Head of caudate nucleus (tissue), 42 donors: ENCODE measurements at places on chromosomes 4 and X.

DNA sequence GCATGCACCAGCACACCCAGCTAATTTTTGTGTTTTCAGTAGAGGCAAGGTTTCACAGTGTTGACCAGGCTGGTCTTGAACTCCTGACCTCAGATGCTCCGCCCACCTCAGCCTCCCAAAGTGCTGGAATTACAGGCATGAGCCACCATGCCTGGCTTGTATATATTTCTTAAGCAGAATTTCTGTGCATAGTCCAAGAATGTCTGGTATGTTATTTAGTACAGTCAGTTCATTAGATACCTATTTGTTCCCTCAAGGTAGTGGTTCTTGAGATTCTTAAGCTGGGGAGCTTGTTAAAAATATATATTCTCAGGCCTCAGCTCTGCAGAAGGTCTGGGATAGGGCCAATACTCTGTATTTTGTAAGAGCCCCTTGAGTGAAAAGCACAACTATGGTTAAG, 4.6 kb upstream of the SERTM2 start:
- no peak for DNase-seq

DNA sequence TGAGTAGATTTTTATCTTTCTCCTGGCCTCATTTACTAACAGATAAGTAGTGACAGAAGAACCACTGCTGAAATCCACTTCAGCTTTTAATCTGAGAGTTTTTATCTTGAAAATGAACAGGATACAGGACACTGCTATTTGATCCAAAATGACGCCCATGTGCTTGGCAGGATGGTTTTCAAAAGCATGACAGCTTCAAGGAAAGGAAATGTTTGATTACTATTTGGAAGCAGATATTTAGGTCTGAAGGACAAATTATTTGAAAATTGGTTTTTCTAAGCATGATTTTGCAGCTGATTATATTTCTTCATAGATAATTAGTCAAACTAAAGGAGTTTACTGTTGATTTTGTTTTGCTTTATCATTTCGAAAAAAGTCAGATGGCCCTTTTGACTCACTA, 11.1 kb downstream of the PACRGL start:
- DNase-seq, result no peak

- DNase-seq, result no peak
Measured at GRCh38 chrX:148658115-148658730, 157.8 kb downstream of the AFF2 start.

- DNase-seq, result no peak
Measured at GRCh38 chr4:60911127-60911526, 289.0 kb upstream of the ADGRL3 start.

DNA sequence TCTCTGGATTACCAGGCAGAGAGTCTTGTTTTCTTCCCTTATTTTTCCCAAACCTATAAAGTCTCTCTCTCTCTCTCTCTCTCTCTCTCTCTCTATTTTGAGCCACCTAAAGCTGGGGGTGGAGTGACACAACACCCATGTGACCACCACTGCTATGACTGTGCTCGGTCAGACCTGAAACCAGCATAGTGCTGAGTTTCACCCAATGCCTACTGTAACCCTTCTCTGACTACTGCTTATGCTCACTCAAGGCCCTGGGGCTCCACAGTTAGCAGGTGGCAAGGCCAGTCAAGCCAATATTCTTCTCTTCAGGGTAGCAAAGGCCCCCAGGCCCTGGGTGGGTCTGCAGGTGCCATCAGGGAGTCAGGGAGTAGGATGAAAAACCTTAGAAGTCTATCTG, 114.7 kb upstream of the ARMCX2 start:
- DNase-seq, result no peak

DNA sequence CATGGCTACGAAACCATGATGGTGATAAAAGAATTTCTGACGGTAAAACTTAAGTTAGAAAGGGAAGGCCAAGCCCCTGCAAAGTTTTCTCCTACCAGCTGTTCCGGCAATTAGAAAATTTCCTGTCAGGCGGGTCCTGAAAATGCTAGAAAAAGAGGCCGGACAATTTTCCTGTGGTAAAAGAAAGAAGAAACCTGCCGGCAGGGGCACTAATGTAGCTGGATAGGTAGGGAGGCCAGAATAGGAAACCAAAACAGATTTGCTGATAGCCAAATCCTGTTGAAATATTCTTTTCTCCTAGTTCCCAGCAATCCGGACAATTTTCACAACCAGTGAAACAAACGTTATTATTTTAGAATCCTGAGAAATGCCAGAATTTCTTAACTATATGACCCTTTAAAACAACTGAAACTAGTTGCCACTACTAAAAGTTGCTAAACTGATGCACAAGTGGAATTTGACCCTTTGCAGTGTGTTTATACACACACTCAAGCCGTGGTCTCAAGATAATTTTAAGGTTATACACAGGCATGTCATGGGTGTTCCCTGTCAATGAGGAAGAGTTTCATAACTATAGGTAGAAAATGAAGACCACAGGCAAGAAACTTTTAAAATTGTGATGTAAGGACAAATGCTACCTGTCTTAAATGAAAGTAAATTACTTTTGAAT, 47.7 kb downstream of the RPS6KA3 start:
- DNase-seq, result no peak
